Mononuclear cell (primary cell): ENCODE measurements at places on chromosomes 6 and 20. TPM values are rescaled to one million over a fixed set of nuclear protein-coding genes. Genes with fewer than 3 reads are reported as not detected.

Gene MCCD1
- not detected for total RNA-seq

Gene MROH8
- 1.8 TPM for total RNA-seq

Gene GRM1
- not detected for total RNA-seq

Gene PEX3
- 10.5 TPM for total RNA-seq

Gene PPARD
- 8.1 TPM for total RNA-seq

Gene SLC22A16
- total RNA-seq: not detected

Gene INSM1
- total RNA-seq: not detected

Gene EFCAB8
- 0.73 TPM for total RNA-seq

Gene DNMT3B
- total RNA-seq: 0.21 TPM

Gene NKX2-2
- not detected for total RNA-seq

Gene CCDC170
- total RNA-seq: 1.2 TPM

Gene SLC17A1
- total RNA-seq: not detected

Gene ARID1B
- total RNA-seq: 107 TPM

Gene TGIF2
- total RNA-seq: 20.8 TPM

Gene THBD
- total RNA-seq: 82.1 TPM

Gene BPIFB2
- total RNA-seq: not detected

Gene TTLL9
- total RNA-seq: not detected

Gene OPRL1
- 1.3 TPM for total RNA-seq

Gene ZFP57
- not detected for total RNA-seq

Gene NMBR
- not detected for total RNA-seq

Gene PSORS1C2
- total RNA-seq: not detected

Gene PKIG
- total RNA-seq: 6.9 TPM

Gene STMND1
- total RNA-seq: not detected

Gene AKAP12
- 0.31 TPM for total RNA-seq

Gene TRPC4AP
- total RNA-seq: 55.3 TPM

Gene LY6G6D
- total RNA-seq: 1.0 TPM

Gene TASP1
- total RNA-seq: 8.6 TPM

Gene PTCRA
- 6.9 TPM for total RNA-seq

Gene SGK2
- total RNA-seq: 0.10 TPM

Gene ANKRD66
- not detected for total RNA-seq

Gene SLC22A3
- not detected for total RNA-seq

Gene KCNK17
- total RNA-seq: 0.52 TPM

Gene TULP1
- not detected for total RNA-seq

Gene CRISP2
- not detected for total RNA-seq

Gene TFEB
- total RNA-seq: 18.1 TPM

Gene SLC4A11
- total RNA-seq: 0.21 TPM

Gene KIAA1755
- total RNA-seq: 0.10 TPM

Gene SCUBE3
- total RNA-seq: not detected

Gene MAPK13
- 16.9 TPM for total RNA-seq

Gene GRIK2
- total RNA-seq: not detected

Gene PSORS1C1
- total RNA-seq: not detected

Gene CRISP3
- not detected for total RNA-seq

Gene CYP24A1
- total RNA-seq: 0.10 TPM

Gene C4B
- 1.0 TPM for total RNA-seq

Gene SLC22A2
- total RNA-seq: not detected

Gene GGTLC1
- not detected for total RNA-seq
